Stimulated activated CD4-positive, alpha-beta T cell treated with anti-CD3 and anti-CD28 coated beads, Interleukin-2, amount 100 ng/mL, for 4 hours (primary cell): ENCODE measurements at places on chromosomes 5 and 9.

DNA sequence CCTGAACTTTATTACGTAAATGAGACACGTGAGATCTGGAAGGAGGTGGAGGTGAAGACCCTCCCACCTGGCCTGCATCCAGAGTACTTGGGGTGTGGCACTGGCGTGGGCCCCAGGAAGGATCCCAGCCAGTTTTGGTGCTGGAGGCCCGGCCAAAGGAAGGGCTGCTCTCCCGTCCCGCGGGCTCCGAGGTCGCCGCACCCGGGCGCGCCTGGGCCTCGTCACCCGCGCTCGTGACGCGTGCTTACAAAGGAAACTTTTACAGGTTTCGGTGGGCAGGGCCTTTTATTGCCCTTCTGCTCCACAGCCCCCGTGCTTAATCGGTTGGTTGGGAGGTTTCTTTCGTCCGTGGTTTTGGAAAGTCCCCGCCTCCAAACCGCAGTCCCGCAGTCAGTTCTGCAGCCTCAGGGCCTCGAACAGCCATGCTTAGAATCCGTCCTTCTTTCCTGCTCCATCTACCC is 29.2 kb downstream of the CDKN2A start:
- DNase-seq, result peak; percentile 50

DNA sequence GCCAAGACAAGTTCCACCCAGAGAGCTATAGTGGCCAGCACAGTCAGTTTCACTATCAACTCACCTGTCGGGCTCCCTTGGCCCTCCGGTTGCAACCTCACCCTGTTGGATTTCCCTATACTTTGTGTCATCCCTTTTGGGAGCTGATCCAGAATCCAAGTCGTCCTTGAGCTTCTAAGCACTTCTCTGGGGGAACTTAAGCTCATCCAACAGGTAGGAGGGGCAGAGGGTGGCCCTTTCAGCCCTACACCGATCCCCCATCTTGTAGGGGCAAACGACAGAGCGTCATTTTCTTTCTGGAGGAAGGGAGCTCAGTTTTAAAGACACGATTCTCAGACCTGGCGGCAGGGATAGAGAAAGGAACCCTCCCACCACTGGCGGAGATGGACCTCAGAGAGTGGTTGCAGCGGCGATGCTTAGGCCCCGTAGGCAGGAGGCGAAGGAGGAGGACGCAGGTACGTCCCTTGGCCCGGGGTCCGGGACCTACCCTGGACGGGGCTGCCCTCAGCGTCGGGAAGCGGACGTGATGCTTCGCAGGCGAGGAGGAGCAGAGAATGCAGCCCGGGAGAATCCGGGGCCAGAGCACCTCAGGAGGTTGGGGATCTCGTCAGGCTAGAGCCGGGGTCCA is 519 bp downstream of the ZER1 start:
- no peak for DNase-seq

DNA sequence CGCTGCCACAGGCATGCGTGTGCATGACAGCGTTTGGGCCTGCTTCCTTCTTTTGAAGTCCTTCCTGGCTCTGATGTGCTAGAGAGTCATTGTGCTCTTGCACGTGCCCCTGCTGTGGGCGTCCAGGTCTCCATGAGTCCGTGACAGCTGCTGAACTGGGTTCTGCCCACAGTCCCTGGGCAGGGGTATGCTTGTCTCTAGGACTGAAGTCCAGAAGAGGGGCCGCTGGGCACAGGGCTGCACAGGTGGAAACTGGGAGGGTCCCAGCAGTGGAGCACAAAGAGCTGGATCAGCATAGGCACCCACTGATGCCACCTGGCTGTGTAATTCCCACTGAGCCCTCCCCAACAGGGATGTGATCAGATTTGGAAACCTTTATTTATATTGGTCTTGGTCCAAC is 169.4 kb downstream of the IRX2 start:
- DNase-seq, result no peak

GRCh38 chr5:122141751-122142150 is 12.4 kb downstream of the ZNF474 start:
- no peak for DNase-seq

- peak; percentile 50 for DNase-seq
These were observed 36.7 kb upstream of the ARRDC3 start for GRCh38 chr5:91419571-91420537.

DNA sequence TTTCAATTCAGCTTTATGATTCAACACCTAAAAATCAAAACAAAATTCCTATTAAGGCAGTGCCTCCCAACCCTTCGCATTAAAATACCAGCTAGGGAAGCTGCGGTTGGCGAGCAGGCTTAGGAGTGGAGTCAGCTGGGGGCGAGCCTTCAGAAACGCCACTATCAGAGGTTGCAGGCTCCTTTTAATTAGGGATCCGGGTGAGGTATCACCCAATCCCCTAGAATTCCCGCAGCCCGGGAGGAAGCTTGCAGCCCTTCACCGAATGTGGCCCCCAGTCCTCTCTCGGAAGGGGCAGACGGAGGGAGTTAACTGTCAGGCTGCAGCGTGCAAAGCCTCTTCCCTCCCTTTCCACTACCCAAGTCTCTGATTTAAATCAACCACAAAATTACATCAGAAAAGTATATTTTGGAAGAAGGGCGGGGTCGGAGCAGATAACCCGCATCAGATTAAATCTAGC is 1.7 kb downstream of the STC2 start:
- DNase-seq, result no peak

DNA sequence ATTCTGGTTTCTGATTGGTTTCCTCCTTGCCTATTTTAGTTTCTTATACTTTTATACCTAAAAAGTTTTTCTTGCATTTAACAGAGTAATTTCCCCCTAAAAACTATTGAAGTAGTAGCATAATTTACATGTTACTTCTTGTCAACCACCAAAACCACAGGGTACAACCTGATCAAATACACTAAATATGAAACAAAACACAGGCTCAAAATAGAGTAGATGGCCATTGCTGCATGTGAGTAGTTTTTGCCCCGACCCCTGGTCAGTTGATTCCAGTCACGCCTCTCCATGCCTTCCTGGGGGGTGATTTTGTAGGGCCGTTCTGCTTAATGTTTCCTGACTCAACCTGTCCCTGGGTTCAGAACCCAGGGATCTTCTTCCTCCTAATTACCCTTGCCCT is 101.8 kb downstream of the TLE4 start:
- no peak for DNase-seq

DNA sequence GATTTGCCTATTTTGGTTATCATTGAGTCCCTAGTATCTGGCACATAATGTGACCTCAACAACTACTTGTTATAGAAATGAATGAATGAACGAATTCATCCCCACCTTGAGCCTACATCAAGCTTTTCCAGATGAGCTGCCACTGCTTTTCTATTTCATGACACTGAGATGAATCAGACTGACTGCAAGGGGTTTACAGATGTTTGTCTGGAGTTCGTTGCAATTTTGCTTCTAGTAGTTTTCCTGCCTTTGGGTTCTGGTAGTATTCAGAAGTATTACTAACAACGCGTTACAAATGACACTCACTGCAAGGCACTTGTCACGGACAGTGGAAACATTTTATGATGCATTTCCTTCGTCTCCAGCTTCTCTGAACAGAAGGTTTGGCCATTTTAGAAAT is 222.3 kb downstream of the CD180 start:
- no peak for DNase-seq

GRCh38 chr9:103867886-103868285 is 226.2 kb upstream of the SMC2 start:
- DNase-seq, result no peak

- DNase-seq, result no peak
These were observed 1398.7 kb downstream of the PTPRD start for GRCh38 chr9:9214066-9214465.

DNA sequence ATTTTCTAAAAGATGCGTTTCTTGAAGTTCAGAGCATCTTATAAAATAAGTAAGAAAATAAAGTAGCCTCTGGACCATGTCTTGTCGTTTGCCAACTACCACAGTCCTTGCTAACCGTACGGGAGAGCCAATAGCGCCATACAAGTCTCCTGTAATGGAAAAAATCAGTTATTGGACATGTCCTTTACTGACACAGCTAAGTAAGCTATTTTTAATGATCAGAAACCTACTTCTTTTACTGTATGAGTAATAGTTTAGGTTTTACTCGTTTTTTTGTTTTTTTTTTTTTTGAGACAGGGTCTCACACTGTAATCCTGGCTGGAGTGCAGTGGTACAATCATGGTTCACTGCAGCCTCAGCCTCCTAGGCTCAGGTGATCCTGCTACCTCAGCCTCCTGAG is 37.7 kb upstream of the RAPGEF6 start:
- no peak for DNase-seq

DNA sequence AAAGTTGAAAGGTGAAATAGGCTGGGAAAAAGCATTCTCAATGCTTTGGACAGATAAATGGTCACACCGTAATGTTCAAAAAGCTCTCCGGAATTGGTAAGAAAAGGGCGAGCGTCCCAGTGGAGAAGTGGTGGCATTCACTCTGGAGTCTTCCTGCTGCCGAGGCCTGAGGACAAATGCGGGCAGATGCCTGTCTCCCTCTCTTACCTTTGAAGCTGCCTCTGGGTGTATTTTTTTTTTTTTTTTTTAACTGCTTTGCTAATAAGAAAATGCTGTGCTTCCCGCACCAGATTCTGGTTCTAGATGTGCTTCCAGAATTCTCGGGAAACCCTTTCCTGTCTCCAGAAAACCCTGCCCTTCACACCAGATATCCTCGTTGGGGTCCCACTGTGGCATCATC is 24.4 kb upstream of the CTSL start:
- DNase-seq, result no peak

GRCh38 chr5:62886603-62887315 is 308.1 kb downstream of the LRRC70 start:
- no peak for DNase-seq

- no peak for DNase-seq
These were observed 14.2 kb upstream of the AP3B1 start for GRCh38 chr5:78308703-78309102.

DNA sequence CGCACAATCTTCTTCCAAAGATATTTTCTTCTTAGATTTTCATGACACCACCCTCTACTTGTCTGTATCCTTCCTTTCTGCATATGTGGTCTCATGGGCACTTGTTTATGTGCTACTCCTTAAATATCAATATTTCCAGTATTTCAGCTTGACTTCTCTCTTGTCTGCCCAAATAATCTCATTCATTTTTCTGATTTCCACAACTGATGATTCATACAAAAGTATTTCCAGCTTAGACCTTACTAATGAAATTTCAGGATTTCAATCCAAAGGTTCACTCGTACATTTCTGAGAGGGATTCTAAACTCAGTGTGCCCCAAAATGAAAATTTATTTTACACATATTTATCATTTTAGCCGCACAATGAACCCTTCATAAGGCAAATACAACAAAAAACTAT is 928.9 kb upstream of the C9orf72 start:
- DNase-seq, result no peak
